ENCODE measurements at places on chromosomes 13 and 19.

DNA sequence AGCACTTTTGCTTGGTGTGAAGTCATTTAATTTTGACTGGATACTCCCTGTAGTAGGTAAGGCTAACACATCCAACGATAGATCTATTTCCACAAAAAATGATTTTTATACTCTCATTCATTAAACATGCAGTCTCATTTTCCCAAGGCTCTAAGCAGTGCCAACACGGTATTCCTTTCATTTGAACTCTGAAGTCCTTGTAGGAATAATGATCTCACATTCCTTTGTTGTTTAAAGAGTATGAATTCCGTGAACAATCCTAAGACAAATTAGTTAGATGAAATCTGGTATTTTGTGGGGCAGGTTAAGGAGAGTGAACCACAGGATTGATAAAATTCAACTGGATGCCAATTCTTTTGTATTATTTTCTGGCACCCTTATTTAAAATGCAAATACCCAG, 66.6 kb downstream of the LACC1 start:
- DNase-seq: no peak

GRCh38 chr19:6668691-6669090, 1.3 kb downstream of the TNFSF14 start:
- DNase-seq: no peak

DNA sequence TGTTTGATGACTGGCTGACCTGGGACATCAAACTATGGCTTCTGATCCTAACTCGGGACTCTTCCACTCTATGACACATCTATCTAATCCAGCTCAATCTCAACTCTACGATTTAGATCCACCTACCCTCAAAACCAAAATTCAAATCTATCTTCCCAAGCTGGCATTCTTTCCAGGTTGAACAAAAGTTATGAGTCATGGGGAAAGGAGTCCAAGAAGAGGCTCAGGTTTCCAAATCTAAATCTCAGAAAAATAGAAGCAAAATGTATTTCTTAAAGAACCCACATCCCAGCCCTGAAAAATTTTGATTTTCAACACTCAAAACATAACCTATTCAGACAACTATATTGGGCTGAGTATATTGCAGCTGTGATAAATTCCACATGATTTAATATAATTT, 143.9 kb upstream of the IPO5 start:
- no peak for DNase-seq

DNA sequence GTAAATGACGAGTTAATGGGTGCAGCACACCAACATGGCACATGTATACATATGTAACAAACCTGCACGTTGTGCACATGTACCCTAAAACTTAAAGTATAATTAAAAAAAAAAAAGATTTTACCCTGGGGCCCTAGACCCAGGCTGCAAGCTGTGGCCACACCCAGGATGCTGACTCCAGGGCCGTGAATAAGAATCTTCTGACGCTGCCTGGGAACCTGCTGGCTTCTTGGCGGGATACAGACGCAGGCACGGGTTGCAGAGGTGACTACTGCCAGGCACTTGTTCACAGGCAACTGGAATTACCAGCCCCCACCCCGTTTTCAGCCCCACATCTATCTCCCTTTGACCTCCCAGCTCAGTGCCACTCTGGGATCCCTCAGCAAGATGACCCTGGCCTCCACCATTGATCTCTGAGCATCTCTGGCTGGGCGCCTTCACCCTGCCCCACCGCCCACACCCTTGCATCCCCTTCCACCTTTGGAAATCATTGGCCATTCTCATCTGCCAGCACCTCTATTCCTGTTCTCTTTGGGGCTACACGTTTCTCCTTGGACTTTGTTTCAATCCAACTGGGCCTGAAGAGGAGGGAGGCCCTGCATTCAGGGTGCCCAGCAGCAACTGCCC, 21.1 kb upstream of the CFAP97D2 start:
- no peak for DNase-seq

GRCh38 chr19:16404396-16404795, 67.4 kb downstream of the EPS15L1 start:
- no peak for DNase-seq

- DNase-seq: peak; percentile 53
Observed at GRCh38 chr19:2034729-2035589, 16.1 kb downstream of the MKNK2 start.

GRCh38 chr13:79312340-79312855, 93.7 kb downstream of the RBM26 start:
- no peak for DNase-seq

GRCh38 chr19:13938301-13939064, at the start of gene PODNL1:
Gene PODNL1 (minus strand): TSS chr19:13938417. CDS start chr19:13938181, 236 bp downstream.
- DNase-seq: no peak

DNA sequence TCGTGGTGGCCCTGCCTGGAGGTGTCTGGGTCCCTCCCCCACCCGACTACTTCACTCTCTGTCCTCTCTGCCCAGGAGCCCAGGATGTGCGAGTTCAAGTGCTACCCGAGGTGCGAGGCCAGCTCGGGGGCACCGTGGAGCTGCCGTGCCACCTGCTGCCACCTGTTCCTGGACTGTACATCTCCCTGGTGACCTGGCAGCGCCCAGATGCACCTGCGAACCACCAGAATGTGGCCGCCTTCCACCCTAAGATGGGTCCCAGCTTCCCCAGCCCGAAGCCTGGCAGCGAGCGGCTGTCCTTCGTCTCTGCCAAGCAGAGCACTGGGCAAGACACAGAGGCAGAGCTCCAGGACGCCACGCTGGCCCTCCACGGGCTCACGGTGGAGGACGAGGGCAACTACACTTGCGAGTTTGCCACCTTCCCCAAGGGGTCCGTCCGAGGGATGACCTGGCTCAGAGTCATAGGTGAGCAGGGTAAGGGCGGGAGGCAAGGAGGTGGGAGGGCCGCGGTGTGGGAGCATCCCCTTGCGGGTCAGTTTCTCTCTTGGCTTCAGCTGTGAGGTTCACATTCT, 19.2 kb downstream of the NECTIN2 start:
- no peak for DNase-seq

DNA sequence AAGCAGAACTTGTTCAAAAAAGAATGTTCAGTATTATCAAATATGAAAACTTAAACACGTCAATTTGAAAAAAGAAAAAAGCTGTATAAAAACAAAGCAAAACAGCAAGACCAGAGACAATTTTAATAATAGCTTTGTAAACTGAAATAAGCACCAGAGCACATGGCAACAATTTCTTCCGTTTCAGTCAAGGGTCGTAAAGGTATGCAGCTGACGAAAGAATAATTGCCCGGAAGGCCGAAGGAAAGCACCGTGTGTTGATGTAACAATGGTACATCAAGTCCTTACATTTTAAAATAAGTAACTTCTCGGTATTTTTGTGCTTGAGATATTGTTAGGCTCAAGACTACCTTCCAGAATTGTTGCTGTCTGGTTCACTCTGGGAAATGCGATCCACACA, 1.7 kb downstream of the PROSER1 start:
- no peak for DNase-seq

GRCh38 chr13:77740097-77740735, 42.7 kb downstream of the SLAIN1 start:
- DNase-seq: no peak

DNA sequence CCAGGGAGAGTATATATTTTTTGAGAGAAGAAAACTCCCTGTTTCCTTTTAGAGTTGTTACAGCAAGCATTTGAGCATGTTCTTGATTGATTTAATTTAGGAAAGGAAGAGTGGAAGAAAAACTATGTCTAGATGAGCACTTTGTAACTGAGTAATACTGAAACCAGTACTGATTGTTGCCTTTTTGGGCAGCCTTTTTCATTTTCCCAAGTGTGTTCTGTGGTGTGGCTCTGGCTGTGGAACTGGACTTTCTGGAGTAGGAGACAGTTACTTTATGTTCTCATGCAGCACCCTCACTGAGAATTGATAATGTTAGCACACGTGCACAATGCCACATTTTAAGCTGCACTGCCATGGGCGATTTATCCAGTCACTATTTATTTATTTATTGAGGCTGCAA, 211.5 kb downstream of the LMO7 start:
- no peak for DNase-seq

- DNase-seq: no peak
Observed at GRCh38 chr13:24196593-24197197, 36.2 kb downstream of the SPATA13 start.

- DNase-seq: no peak
Observed at GRCh38 chr13:105565136-105565727, 970.2 kb downstream of the EFNB2 start.

- DNase-seq: no peak
Observed at GRCh38 chr19:5038631-5039271, 69.8 kb downstream of the KDM4B start.

GRCh38 chr19:53008061-53008778, 5.5 kb upstream of the ERVV-1 start:
- no peak for DNase-seq

DNA sequence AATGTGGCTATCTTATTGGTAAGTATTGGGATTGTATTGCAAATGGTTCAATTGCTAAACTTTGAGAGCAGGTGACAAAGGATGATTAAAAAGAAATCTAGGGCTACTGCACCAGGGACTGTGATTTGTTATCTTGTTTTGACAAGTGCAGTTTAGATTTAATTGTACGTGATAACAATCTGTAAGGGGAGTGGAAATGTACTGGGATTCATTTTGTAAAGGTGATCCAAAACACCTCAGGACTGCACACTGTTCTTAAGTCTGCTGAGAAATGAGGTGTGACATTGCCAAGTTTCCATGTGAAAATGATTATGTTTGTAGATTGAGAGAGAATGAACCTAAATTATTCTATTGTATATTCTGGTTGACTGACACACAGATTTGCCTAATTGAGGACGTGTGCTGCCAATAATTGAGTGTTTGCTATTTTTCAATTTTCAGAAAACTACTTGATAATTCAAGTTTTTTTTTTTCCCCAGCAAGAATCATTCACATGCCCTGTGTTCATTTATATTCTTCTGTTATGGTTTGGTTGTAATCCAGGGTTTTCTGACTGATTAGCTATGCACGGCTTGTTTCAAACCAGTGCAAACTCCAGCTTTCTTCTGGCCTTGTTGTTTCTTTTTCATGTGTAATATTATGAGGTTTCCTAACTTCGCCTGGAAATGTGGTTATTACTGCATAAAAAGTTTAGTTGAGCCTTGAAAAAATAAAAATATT, 308.0 kb downstream of the OLFM4 start:
- DNase-seq: no peak

Data from nephron progenitor cell (in vitro differentiated cells).